ENCODE measurements at places on chromosomes 3 and 15.

DNA sequence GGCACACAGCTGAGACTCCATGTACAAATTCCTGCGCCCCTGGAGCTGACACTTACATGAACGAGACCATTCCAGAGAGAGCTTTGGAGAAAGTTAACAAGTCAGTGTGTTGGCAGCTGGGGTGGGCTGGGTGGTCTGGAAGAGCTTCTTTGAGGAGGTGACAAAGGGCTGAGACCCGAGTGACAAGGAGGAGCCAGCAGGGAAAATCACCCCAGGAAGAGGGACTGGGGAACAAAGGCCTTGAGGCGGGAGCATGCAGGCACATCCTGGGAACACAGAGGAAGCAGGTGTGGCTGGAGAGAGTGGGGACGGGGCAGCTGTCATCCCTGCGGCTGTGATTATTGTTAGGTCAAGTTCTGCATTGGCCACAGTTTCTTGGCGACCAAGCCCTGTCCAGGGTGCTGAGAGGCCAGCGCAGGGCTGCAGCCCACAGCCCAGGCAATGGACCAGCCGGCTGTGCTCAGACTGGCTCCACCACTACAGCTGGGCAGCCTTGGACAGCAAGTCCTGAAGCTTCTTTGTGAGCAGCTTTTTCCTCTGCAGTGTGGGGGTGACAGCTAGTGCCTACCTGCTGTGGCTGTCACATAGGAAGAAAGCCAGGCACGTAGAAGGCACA, 34.2 kb upstream of the PRR23E start:
- peak; percentile 61 for DNase-seq

DNA sequence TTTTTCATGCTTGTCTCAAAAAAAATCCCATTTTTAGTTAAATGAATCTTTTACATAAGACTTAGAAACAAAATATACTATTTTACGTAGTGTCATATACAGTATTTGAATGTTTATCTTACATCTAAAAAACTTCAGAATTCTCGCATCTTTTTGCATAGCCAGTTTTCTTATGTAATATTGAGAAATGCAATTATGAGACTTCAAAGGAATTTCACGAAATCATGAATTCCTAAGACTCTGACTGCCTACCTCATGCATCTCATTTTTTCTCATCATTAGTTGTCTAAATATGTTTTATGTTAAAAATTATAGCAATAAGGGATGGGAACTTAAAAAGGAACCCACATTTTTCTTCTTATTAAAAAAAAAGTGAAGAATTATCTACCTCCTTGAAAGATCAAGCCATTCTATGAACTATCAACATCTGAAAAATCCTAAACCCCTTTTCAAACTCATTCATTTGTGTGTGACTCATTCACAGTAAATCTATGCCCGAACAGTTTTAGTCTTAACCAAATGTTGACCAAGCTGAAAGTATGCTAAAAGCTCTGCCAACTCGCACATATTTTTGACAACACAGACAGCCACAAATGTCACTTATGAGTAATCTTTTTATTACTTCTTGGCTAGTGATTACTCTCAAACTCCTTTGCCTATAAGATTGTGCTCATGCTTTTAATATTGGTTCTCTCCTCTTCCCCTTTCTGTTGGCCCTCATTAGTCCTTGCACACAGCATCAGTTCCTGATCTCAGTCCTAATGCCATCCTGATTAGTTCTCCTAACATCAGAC, 115.9 kb downstream of the DCLK3 start:
- peak; percentile 46 for DNase-seq

GRCh38 chr15:71066983-71067382, 48.3 kb upstream of the THSD4 start:
- DNase-seq, result peak; percentile 40

DNA sequence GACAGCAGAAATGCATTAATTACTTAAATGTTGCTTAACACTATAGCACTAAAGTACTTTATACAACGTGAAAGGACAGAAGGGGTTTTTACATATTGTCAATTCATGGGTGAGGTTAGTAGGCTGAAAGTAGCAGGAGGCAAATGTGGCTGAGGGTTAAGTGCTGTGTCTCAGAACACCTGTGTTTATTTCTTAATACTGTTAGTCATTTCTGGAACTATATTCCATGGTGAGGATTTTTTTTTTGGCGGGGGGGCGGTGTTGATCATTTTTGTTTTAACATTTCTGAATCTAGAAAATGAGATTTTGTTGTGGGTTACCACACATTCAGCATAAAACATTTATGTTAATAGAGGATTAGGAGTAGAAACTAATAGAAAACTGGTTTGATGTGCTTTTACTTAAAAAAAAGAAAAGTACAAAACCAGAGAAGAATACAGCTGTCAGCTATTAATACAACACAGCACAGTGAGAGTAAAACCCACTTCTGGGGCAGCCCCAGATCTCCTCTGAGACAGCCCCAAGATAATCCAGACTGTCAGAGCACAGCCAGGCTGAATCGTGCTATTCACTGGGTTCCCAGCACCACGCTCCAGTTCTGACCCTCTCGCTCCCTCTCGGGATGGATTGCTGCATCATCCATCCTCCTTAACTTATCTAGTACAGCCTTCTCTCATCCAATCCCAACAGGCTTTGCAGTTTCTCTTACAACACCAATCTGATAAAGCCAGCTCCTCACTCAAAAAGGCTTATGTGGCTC, 307.7 kb downstream of the TUSC7 start:
- no peak for DNase-seq

DNA sequence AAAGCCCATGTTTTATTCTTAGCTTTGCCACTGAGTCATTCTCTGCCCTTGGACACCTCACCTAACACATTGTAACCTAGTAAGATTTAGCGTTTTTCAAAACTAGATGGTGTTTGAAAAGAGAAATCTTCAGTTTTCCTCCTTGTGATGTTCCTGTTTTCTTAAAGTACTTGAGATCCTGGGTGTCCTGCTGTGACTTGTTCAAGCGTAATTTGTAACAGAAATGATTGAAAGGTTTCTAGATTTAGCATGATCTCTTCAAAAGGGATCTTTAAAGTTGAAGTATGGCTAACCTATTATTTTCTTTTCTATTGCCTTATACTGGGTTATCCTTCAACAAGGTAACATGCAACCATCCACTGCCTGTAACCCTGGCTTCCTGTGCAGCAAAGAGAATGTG, 32.6 kb upstream of the SPATA16 start:
- no peak for DNase-seq

- DNase-seq, result no peak
Observed at GRCh38 chr15:93658026-93658816, 569.2 kb upstream of the RGMA start.

GRCh38 chr15:85000189-85000864, 18.7 kb downstream of the PDE8A start:
- peak; percentile 51 for DNase-seq

DNA sequence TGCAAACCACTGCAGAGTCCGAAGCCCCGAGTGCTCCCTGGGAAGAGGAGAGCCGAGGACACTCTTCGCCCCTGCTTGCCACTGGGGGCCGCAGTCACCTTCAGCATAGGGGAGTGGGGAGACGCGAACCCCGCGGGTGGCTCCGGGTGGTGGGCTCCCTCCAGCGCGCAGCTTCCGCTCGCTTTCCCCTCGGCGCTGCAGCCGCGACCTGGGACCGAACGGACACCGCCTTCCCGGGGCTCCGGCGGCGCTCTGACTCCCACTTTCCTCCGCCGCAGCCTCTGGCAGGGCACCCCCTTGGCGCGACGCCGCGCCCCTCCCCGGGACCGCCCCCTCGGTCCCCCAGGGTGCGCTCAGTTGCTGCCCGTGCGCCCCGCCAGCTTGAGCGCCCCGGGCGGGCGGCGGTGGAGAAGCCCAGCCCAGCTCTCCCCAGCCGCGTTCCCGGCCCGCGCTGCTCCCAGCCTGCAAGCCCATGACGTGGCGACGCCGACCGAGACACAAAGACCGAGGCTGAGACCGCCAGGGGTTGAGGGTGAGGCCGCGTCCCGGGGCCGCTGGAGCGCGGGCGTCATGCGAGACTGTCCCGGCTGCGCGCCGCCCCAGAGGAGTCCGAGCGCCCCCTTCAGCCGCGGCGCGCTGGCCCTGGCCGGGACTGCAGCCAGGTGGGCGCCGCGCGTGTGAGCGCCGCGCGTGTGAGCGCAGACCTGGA, at the start of gene MINAR1:
Gene MINAR1 (plus strand): TSS at position 701 of the 709 bp plus-strand sequence. CDS start 23,812 bp downstream, outside the sequence.
- peak; percentile 69 for DNase-seq

GRCh38 chr3:82462977-82463376, 701.5 kb upstream of the GBE1 start:
- no peak for DNase-seq

GRCh38 chr3:73623346-73623745, 1.4 kb downstream of the PDZRN3 start:
- DNase-seq, result no peak
